Foreskin fibroblast (primary cell): ENCODE measurements at places on chromosomes 4 and X.

DNA sequence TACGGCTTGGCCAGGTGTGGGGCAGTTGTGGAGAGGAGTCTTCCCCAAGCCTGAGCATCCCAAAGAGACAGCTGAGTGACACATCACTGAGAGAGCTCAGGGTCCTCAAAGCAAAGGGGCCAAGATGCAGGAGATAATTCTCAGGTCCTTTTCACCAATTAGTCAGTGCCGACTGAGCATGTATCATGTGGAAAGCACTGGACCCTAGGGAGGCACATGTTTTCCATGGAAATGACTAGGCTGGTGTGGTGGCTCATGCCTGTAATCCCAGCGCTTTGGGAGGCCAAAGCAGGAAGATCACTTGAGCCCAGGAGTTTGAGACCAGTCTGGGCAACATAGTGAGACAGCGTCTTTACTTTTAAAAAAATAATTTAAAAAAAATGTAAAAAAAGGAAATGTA, 67.3 kb upstream of the PRPS1 start:
- no peak for DNase-seq

GRCh38 chrX:130725519-130725918, 177.5 kb downstream of the ENOX2 start:
- DNase-seq = no peak

GRCh38 chr4:181890911-181891310, 352.3 kb upstream of the TENM3 start:
- DNase-seq = no peak

DNA sequence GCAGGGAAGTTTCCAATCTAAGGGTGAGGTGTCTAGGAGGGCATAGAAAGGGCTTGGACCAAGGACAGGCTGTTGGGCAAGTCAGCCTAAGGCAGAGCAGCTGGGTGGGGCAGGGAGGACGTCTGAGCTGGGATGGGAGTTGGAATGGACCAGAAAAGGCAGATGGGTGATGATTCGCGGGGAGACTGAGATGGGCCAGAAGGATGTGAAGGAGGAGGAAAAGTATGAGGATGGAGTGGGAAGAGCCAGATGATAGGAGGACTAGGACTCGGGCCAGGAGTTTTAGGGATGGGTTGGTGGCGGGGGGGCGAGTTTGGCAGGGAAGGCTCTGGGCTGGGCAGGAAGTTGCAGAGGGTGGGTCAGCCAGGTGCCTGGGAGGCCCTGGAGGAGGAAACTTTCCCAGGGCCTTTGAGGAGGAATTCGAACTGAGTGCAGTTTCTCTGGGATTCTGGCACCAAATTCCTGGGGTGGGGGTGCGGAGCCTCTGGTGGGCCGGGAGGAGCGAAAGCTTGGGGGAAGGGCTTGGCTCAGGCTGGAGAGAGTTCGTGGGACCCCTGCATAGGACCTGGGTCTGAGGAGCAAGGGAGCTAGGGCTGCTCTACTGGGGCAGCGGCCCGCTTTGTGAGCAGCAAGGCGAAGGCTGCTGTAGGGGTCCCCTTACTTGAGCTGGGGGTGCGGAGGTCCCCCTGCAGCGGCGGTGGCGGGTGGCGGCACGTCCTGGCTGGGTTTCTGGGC, 8.7 kb upstream of the TIMP1 start:
- DNase-seq = no peak

GRCh38 chr4:183412821-183413220, 31.6 kb upstream of the CDKN2AIP start:
- no peak for DNase-seq

GRCh38 chr4:8477095-8477635, 36.6 kb downstream of the TRMT44 start:
- DNase-seq = no peak
